ENCODE measurements at places on chromosomes 2 and 18.

DNA sequence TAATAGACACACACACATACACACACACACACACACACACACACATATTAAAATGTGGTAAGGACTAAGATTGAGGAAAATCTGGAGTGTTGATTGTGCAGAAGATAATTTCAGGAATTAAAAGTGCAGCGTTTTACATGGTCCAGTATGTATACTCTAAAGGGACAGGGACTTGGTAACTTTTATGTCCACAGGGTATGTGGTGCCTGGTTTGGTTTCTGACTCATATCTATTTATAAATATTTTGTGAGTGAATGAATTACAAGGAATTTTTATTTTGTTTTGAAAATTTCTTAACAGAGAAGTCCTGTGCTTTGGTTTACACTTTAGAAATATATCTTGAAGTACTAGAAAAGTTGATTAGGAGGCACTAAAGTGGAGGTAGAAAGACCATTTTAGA, 287.7 kb upstream of the NXPH2 start:
- DNase-seq, result no peak

GRCh38 chr2:70949086-70949485, 13.4 kb downstream of the ATP6V1B1 start:
- no peak for DNase-seq

DNA sequence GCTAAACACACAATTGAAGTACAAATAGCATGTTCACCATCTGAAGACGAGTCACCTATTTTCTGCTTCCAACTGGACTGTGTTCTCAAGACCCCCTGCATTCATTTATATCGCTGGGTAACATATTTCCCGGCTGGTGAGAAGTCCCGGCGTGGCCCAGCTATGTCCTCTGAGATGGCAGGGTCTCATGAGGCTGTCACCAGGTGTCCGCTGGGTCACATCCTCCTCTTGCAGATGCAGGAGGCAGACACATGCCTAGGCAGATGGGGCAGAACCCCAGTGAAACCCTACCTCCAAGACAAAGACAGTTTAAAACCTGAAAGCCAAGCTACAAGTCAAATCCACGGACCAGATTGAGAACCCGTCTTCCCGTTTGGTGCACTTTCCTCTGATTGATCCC, 36.8 kb upstream of the UBE2F start:
- no peak for DNase-seq

- DNase-seq, result no peak
Measured at GRCh38 chr2:37274359-37274965, 43.0 kb downstream of the NDUFAF7 start.

GRCh38 chr2:10772201-10772867, 40.3 kb downstream of the PDIA6 start:
- no peak for DNase-seq

- no peak for DNase-seq
Measured at GRCh38 chr2:177816766-177817165, 255.8 kb downstream of the PDE11A start.
